ENCODE measurements at places on chromosomes 13 and 19.
A peak's percentile ranks its signal among the peaks of the same experiment; 100 is the strongest.

DNA sequence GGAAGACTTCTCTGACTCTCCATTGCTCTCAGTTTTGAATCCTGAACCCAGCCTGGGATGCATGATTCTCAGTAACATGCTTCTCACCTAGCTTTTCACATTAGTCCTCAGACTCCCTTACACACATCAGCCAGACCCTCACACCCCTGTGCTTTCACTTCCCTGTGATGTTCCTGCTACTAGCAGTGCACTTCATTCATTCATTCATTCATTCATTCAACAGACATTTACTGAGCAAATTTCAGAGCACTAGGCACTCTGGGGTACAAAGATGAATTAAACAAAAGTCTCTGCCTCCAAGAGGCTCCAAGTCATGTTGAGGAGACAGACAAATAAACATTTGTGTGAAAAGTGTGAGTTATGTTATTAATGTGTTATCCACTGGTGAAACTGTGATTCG lies 145.2 kb downstream of the RXFP2 start:
- DNase-seq: no peak

GRCh38 chr13:98500963-98501421 lies 75.9 kb downstream of the STK24 start:
- no peak for DNase-seq

DNA sequence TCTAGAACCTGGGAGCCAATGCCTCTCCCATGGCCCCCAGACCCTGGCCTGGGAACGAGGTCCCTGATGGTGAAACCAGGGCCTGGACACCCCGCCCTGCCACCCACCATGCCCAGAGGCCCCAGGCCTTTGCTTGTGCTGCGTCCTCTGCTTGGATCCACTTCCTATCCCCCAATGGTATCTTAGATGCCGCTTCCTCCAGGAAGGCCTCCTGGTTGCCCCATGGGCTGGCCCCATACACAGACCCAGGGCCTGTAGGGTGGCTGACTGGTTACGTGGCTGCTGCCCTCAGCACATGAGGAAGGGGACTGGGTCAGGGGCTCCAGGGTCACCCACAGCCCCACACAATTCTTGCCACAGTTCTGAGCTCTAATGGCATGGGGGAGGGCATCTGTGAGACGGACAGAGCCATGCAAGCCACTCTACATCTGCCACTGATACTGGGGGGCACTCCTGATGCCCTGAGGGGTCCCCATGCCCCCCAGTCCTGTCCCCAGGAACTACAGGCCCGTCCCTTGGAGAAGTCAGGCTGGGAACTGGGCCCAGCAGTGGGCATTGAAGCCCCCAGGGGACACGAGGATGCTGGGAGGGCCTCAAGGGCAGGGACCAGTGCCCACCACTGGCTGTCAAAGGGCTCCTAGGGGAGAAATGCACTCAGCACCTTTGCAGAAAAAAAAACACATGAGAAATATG lies 5.0 kb downstream of the RPL36 start:
- no peak for DNase-seq

DNA sequence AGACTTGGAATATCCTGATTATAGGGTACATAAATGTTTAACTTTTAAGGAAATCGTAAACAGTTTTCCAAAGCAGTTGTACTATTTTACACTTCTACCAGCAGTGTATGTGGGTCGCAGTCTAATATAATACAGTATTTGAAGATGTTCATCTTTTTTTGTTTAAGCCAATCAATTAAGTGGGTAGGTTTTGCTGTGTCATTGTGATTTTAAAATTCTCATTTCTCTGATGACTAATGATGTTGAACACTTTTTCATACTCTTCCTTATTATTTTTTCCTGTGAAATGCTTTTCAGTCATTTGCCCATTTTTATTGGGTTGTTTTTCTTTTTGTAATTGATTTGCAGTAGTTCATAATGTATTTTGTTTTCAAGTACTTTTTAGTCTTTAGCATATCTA lies 2689.7 kb downstream of the PCDH9 start:
- DNase-seq: no peak

DNA sequence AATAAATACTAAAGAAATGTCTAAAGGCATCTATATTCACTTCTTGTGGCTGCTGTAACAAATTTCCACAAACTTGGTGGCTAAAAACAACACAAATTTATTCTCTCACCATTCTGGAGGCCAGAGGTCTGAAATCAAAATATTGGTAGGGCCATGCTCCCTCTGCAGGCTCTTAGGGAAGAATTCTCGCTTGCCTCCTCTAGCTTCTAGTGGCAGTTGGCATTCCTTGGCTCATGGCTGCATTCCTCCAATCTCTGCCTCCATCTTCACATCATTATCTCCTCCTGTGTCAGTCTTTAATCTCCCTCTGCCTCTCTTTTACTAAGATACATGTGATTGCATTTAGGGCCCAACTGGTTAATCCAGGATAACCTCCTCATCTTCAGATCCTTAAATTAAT lies 54.1 kb upstream of the RFXAP start:
- no peak for DNase-seq

- no peak for DNase-seq
Measured at GRCh38 chr19:16890461-16891184, 1.8 kb downstream of the F2RL3 start.

- no peak for DNase-seq
Measured at GRCh38 chr19:11540645-11541044, 2.0 kb downstream of the CNN1 start.

DNA sequence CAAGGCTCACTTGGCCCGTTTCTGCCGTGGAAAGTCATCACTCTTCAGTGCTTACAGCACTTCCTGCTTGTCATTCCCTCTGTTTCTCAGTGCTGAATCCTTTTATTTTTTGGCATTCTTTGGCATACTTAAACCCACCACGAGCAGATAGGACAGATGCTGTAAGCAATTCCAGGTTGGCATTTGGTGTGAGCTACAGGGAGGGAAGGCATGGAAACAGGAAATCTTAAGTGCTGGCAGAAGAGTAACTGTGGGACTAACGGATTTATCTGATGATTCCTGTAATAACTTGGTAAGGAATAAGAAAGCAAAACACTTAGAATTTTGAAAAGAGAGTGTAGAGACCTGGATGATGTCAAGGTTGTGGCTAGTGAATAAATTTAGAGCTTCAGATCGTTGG lies 273.4 kb downstream of the GPC6 start:
- no peak for DNase-seq

- DNase-seq: no peak
Measured at GRCh38 chr13:23468811-23469210, 35.3 kb upstream of the SACS start.

DNA sequence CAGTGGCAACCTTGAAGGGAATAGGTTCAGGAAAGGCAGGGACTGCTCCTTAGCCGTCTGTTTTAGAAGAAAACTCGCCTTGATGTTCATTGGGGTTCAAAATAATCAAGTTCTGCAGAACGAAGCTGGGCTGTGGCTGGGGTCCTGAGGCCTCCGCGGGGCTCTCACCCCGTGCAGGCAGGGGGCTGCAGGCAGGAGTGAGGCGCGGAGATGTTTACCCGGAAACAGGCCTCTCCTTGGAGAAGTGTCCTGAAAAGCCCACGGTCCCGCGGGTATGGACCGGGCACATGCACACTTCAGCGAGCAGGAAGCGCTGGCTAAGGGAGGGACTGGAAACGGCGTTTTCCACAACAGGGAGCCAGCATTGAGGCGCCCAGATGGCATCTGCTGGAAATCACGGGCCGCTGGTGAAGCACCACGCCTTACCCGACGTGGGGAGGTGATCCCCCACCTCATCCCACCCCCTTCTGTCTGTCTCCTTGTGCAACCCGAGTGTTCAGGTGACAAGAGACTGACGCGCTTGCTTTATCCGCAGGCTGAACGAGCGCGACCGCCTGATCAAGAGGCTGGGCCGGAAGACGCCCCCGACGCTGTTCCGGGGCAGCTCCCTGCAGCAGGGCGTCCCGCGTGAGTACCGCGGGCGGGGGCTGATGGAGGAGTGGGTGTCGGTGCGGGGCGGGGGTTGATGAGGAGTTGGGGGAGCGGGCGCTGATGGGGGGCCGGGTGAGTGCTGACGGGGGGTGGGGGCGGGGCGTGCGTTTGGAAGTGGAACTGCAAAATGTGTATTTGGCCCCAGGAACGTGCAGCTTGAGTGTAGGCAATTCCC lies 39.6 kb downstream of the SHISA2 start:
- peak; percentile 23 for DNase-seq

- DNase-seq: no peak
Measured at GRCh38 chr13:30331331-30331771, 24.0 kb upstream of the KATNAL1 start.

DNA sequence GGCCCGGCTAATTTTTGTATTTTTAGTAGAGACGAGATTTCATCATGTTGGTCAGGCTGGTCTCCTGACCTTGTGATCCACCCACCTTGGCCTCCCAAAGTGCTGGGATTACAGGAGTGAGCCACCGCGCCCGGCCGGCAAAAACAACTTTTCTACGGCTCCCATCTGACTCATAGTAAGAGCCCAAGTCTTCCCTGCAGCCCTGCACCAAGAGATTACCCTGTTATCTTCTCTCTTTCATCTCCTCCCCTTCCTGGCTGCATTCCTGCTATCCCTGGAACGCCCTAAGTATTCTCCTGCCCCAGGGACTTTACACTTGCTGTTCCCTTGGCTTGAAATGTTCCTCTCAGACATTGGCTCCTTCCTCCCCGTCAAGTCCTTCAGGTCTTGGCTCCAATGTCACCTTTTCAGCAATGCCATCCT lies 6.6 kb downstream of the AP2S1 start:
- no peak for DNase-seq

DNA sequence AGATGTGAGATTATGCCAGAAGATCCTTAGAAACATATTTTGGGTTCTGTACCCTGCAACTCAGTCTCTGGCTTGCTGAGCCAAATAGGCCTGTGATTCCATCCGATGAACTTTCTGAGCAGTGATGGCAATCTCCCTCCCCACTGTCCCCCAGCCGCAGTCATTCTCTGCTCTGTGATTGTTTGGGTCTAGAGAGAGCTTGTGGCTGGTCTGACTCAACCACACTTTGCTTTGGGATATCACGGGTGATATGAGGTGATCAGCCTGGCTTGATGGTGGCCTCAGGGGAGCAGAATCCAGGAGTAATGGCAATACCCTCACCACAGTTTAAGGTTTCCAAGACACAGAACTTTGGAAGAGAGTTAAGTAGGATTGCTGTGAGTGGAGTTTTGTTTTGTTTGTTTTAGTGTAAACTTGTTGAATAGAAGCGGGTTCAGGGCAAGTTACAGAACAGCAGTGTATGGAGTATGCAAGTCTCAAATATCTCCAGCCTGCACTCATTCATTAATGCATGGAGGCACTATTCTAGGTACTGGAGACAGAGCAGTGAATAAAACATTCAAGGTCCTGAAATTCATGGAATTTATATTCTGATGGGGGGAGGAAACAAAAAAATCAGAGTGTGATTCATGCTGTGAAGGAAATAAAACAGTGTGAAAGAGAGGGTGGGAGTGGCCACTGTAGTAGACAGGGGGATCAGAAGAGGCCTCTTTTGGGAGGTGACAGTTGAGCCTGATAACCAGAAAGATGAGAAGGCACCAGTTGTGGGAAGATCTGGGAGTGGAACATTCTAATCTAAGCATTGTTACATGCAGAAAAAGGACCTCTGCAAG lies 5.3 kb downstream of the SAMD4B start:
- DNase-seq: no peak

GRCh38 chr13:28575200-28575599 lies 80.3 kb upstream of the FLT1 start:
- no peak for DNase-seq

- DNase-seq: no peak
Measured at GRCh38 chr13:90305796-90306195, 1041.7 kb upstream of the MIR17HG start.

DNA sequence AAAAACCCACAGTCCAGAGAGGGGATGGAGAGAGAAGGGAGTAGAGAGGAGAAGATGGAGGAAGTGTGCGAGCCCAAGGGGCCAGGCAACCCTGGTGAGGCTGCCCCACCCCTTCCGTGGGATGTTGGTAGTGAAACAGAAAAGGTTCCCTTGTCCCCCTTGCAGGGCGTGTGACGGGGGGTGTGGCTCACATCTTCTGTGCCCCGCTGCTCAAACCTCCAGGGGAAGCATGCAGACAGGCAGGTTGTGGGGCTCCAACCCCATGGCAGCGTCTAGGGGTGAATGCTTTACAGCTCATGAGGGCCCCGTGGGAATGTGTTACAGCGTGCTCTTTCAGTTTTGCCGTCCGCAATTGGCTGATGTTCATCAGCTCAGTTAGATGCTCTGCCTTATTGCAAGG lies 14.7 kb upstream of the EVI5L start:
- no peak for DNase-seq

GRCh38 chr13:87661471-87661870 lies 9.7 kb upstream of the SLITRK5 start:
- no peak for DNase-seq

DNA sequence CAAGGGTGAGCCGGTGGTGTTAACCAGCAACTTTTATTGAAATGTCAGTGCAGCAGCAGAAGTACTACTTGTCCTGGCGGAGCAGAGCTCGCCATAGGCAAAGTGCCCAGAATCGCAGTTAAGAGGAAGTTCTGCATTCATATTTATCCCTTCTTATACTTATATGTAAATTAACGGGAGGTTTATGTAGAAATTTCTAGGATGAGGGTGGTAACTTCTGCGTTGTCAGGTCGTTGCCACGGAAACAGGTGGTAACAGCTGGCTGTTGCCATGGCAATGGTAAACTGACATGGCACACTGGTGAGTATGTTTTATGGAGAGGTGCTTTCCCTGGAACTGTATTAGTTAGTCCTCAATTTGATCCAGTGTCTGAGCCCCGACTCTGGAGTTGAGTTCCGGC lies 2494.9 kb upstream of the PCDH20 start:
- no peak for DNase-seq

- no peak for DNase-seq
Measured at GRCh38 chr13:41606646-41607045, 149.3 kb downstream of the RGCC start.

- DNase-seq: no peak
Measured at GRCh38 chr19:31817971-31818797, 468.9 kb upstream of the TSHZ3 start.

- DNase-seq: no peak
Measured at GRCh38 chr19:5607318-5608275, 15.0 kb downstream of the SAFB2 start.

GRCh38 chr13:75437582-75438318 lies 44.2 kb downstream of the TBC1D4 start:
- DNase-seq: no peak

GRCh38 chr19:925087-925525 lies 729 bp upstream of the ARID3A start:
- no peak for DNase-seq

- no peak for DNase-seq
Measured at GRCh38 chr19:34094960-34095359, 77.3 kb upstream of the LSM14A start.

Measured in T-helper 17 cell (primary cell).